ENCODE measurements at places on chromosomes 2 and 18.

DNA sequence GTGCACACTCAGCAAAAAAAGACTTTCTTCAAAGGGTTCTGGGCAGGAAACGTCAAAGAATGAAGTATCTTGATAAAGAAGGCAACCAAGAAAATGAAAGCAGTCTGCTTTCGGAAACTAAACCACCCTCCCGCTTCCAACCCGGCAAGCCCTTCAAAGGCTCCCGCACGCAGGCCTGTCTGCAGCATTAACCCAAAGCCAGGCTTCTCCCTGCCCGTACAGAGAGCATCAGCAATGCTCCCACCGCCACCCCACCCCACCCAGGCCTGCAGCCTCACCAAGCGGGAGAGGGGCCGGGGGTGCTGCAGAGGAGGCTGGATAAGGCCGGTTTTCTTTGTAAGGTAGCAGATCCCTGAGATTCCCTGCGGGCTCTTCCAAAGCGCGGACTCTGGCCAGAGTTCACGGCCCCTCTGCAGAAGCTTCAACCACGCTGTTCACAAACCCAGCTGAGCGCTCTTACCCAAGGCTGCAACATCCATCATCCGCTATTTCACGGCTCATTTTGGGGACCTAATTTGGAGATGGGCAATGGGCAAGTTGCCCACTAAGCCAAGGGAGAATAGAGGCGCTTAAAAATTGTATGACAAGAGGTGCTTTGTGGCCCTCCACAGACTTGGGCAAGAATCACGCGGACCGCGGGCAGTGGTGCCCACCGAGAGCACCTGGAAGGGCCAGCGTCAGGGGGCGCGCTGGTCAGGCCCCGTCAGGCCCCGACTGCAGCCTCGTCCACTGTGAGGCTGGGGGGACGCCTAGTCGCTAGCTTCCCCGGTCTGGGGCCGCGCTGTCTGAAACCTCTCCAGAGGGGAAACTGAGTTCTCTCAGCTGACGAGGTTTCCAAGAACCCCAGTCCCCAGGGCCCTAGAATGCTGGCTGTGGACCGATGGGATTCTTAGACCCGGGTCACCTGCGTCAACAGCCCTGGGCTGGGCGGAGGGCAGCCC lies 225.4 kb upstream of the ID2 start:
- DNase-seq = peak; percentile 23

DNA sequence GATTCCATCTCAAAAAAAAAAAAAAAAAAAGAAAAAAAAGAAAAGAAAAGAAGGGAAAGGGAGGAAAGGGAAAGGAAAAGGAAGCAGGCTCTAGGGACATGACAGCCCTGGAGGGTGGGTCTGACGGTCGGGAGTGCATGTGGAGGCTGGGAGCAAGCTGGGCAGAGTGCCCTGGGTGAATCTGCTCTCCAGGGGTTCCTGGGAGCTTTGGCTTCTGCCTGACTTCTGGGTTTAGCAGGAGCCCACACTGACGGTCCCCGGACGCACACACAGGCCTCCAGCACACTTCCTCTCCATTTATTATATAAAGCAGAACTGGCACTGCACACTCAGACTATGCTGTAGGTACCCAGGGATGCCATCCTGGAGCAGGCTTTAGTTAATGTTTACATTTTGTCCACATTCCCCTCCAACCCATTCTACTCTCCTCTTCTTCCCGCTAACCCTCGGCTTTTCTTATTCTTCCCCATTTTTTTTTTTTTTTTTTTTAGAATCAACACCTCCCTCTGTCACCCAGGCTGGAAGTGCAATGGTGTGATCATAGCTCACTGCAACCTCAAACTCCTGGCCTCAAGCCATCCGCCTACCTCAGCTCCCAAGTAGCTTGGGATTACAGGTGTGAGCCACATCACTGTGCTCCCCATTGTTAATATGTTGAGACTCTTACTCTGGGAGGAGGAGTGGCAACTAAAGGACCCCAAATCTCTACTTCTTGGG lies 151.1 kb upstream of the SLC1A4 start:
- DNase-seq = no peak

DNA sequence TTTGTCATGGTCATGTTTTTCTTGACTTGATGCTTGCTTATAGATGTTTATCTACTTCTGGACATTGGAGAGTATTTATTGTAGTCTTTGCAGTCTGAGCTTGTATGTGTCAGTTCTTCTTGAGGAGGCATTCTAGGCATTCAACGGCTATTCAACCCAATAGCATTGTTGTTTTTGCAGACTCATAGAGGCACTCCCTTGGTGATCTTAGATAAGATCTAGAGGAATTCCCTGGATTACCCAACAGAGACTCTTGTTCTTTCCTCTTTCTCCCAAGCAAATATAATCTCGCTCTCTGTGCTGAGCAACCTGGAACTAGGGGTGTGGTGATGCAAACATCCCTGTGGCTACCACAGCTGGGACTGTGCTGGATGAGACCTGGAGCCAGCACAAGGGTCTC lies 40.4 kb downstream of the SYT4 start:
- DNase-seq = no peak

DNA sequence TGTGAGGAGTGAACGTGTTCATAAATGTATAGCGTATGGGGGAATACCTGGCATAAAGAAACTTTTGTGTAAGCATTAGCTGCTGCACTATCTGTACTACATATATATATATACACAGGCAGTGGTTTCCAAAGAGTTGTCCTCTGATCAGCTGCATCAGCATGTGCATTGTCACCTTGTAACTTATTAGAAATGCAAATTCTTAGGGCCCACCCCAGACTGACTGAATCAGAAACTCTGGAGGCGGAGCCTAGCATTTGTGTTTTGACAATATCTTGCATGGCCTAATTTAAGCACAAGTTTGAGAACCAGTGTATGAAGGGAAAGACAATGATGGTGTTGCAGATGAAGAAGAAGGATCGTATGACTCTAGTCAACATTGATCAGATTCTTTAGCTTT lies 299.5 kb downstream of the CCDC102B start:
- DNase-seq = no peak
